ENCODE measurements at places on chromosomes 2 and 18.

GRCh38 chr18:47531717-47532116 is 280.3 kb upstream of the SKOR2 start:
- no peak for DNase-seq

GRCh38 chr2:122960759-122961641 is 1064.1 kb upstream of the CNTNAP5 start:
- DNase-seq, result no peak

DNA sequence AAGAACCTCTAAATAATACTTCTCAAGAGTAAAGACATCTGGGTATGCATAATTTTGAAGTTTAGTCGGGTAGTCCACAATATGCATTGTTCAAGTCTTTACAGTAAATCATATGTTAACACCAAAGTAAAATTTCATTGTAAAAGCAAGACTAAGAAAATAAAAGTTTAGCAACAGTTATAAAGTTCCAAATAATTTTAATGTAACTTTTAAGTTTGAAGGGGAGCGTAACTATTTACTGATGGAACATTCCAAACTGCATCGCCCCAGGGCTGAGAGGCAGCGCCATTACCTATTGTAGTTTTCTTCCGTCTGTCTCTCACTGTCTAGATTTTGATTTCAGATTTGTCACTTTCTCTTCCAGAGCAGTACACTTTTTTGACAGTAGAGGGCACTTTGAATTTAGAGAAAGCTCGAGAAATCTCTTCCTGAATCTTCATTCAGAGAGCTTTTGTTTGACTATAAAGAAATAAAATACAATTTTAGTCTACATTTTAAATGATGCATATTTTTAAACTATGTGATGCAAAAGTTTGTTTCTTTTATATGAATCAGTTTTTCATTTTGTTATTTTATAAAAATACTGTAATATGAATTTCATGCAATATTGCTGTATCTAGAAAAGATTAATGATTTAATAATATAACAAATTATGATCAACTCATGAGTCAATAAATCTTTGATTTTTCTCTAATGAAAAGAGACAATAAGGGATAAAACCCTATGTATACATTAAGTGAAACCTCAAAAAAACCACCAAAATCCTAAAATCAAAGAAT is 389.8 kb downstream of the FIGN start:
- DNase-seq, result no peak

DNA sequence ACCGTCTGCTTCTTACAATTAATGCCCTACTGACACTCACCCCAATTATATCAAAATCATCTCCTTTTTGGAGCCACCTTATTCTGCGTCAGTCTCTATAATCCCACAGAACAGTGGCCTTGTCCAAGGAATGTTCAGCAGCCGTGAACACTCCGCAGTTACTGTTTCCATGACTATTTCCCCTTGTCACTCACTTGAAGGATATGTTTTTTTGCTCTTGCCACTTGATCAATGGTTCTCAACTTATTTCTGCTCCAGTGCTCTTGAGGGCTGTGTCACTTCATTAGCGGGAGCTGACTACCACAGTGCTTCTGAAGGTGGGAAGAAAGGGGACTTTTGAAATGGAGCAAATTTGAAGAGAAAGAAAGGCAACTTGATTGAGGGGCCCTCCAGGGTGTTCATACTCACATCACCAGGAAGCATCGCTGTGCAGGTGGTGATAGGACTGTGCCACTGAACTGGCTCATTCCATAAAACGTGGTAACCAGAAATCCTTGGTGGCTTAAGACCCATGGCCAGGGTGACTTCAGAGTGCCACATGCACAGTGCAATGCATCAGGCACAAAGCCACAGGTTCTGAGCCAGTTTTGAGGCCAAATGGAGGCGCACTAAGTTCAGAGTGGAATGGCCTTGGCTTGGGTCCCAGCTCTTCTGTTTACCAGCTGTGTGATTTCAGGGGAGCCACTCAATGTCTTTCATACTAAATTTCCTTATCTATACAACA is 320.6 kb upstream of the RAB12 start:
- no peak for DNase-seq

DNA sequence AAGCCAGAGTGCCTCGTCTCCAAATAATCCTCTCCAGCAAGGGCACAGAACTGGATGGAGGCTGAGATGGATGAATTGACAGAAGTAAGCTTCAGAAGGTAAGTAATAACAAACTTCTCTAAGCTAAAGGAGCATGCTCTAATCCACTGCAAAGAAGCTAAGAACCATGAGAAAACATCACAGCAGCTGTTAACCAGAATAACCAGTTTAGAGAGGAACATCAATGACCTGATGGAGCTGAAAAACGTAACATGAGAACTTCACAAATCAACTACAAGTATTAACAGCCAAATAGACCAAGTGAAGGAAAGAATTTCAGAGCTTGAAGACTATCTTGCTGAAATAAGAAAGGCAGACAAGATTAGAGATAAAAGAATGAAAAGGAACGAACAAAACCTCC is 32.3 kb downstream of the WDPCP start:
- no peak for DNase-seq

- DNase-seq, result no peak
These were observed 194.8 kb downstream of the EIPR1 start for GRCh38 chr2:3182848-3183247.

DNA sequence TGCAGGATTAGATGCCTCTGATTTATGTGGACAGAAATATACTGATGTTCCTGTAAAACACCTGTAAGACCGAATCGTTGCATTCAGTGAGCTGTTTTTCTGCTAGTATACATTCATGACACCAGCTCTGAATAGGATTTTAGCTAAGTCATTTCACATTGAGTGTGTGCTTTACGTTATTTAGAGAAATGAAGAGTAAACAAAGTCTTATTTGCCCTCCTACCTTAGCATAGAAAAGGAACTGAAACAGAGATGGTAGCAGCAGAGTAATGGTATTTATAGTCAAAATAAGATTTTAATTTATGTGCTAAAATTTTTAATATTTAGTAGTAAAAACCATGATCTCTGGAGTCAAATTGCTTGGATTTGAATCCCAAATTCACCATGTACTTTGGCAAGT is 168.0 kb downstream of the CERS6 start:
- no peak for DNase-seq

DNA sequence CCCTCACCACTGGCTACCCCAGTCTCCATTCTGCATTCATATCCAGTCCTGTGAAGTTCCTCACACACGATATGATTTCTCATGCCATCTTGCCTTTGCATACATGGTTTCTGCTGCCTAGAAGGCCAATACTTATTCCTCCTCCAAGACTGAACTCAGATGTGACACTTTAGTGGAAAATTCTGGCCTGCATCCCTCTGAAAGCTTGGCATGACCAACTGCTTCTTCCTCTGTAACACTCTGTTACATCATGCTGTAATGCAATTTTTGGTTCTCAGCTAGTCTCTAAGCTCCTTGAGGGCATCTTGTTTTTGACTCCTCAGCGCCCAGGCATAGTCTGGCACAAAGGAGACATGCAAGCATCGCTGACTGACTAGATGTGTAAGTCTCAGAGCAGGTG is 12.6 kb downstream of the FAM161A start:
- DNase-seq, result no peak

GRCh38 chr18:79402209-79402576 is 6.5 kb downstream of the NFATC1 start:
- no peak for DNase-seq
